Epithelial cell of prostate (primary cell): ENCODE measurements at places on chromosomes 16 and 17.

GRCh38 chr16:85479972-85480726 lies 133.0 kb upstream of the GSE1 start:
- no peak for DNase-seq

GRCh38 chr17:65785109-65785508 lies 223.7 kb upstream of the AXIN2 start:
- peak; percentile 12 for DNase-seq

DNA sequence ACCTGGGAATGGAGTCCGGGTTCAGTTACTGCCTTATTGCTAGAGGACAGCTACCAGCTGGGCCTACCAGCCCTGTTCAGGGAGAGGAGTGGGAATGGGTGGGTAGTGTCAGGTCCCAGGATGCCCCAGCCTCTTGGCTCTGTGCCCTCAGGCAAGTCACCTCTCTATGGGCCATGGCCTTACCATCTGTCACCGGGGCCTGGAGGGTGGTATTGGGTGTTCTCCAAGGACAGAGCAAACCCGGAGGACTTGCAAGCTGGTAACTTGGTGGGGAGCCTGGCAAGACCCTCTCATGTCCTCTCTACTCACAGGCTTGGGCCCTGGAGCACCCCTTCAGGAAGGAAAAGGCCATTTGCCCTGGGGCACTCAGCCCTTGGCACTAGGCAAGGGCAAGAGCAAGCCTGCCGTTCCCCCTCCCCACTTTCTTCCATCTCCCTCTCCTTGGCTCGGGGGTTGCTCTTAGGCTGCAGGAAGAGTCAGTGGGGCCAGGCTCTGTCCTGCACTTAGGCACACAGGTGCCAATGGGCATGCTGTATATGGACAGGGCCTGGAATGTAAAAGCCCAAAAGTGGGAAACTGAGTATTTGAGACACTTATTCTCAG lies 170.0 kb upstream of the ZNF267 start:
- no peak for DNase-seq

GRCh38 chr16:48030926-48031325 lies 124.9 kb downstream of the ABCC12 start:
- no peak for DNase-seq

GRCh38 chr16:77794586-77794985 lies 6.2 kb downstream of the VAT1L start:
- DNase-seq: no peak

- no peak for DNase-seq
Measured at GRCh38 chr17:64218066-64218465, 45.0 kb downstream of the TEX2 start.

DNA sequence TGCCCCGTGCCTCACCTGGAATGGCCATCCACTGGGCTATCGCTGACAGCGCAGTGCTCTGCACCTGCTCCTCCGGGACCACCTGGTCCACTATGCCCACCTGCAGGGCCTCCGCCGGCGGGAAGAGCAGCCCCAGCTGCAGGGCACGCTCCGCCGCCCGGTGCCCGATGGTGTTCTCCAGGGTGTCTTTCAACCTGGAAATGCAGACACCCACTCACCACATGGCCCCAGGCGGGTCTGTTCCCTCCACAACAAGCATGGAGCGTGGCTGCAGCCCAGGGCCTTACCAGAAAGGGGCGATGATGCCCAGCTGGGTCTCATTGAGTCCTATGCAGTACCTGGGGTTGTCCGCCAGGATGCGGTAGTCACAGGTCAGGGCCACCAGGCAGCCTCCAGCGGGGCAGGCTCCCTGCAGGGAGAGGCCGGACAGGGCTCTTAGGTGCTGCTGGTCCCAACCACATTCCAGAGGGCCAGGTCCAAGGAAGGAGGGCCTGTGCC lies 6.8 kb downstream of the DNASE1L2 start:
- no peak for DNase-seq

DNA sequence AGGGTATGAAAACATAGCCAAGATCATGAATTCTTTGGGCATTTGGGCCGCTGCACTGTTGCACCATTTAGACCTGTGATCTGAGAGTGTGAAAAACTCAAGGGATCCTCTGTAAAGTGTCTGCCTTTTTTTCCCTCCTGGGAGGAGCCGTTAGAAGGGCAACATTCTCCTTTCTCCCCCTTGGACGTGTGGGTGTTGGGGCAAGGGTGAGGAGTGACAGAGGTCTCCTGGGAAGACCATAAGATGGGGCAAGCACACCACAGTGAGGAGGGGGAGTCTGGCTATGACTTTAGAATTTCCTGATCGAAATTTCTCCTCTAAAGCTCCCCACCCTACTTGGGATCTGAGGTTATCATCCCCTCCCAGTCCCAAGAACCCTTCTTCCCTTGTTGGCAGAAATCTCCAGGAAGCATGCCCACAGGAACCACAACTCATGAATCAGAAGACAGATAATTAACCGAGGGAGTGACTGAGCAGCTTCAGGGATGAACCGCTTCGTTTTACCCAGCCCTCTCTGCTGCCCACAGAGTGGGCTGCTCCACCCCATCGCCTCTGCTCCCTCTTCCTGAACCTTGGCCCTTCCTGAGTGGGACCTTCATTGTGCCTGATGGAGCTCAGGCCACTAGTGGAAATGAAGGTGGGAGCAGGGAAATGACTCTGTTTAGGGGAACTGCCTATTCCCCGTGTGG lies 4.2 kb downstream of the ITGB3 start:
- no peak for DNase-seq

- DNase-seq: peak; percentile 43
Measured at GRCh38 chr17:32909787-32910369, 18.1 kb upstream of the TMEM98 start.

GRCh38 chr17:58184308-58184985 lies 8.1 kb upstream of the EPX start:
- DNase-seq: peak; percentile 59

GRCh38 chr16:51166541-51166940 lies 15.5 kb upstream of the SALL1 start:
- DNase-seq: no peak

DNA sequence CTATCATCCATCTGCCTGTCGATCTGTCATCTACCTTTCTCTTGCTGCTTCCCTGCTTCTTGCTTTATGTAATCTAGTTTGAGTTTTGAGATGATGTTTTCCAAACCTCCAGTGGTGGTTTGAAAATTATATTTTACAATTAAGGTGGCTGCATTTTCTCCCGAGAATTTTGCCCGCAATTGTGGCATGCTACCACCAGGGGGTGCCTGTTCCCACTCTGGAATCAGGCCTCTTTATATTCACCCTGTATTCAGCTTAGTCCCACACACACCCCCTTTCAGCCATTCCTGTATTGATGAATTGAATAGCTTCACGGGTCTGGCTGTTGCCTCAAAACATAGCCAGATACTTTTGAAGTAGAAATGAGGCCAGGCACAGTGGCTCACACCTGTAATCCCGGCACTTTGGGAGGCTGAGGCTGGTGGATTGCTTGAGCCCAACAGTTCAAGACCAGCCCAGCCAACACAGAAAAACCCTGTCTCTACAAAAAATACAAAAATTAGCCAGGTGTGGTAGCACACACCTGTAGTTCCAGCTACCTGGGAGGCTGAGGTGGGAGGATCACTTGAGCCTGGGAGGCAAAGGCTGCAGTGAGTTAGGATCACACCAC lies 3.2 kb downstream of the PRSS22 start:
- DNase-seq: no peak

- no peak for DNase-seq
Measured at GRCh38 chr17:65977041-65977440, 214.9 kb downstream of the CEP112 start.

GRCh38 chr17:31328160-31328535 lies 6.7 kb upstream of the EVI2A start:
- DNase-seq: no peak

GRCh38 chr16:23564575-23565363 lies 7.2 kb downstream of the UBFD1 start:
- DNase-seq: no peak

- no peak for DNase-seq
Measured at GRCh38 chr17:62693616-62694409, 66.3 kb downstream of the MRC2 start.

- DNase-seq: no peak
Measured at GRCh38 chr16:70677499-70678120, 8.2 kb downstream of the MTSS2 start.

DNA sequence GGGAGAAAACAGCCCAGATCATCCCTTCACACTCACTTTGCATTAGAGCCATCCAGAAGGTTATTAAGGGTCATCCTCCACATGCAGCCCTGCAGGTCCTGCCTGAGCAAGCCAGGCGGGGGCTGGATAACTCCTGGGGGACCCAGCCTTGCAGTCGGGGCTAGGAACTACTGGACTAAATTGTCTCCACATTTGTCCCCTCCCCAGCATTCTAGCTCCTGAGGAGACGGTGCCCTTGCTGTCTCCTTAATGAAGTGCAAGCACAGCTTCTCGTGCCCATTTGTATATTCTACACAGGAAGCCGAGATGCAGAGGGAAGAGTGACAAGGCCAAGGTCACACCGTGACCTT lies 185.2 kb downstream of the C16orf95 start:
- no peak for DNase-seq

- no peak for DNase-seq
Measured at GRCh38 chr16:82584553-82585152, 42.1 kb upstream of the CDH13 start.

DNA sequence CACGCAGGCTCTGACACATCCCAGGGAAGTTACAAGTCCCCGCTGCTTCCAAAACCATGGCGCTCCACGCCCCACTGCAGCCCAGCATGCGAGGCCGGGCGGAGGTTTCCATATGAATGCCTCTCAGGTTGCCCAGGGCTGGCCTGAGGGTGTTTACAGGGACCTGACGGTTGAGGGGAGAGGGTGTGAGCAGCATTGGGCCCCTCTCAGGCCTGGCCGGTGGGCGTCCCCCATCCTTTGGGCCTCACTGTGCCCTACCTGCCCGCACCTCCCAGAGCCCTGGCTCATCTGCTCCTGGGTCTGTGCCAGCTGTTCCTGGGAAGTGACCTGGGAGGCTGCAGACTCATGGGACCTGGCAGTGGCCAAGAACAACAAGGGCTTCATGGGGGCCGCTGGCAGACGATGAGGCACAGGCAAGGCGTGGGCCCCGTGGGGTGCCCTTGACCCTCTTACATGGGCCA lies 173.5 kb downstream of the C16orf95 start:
- no peak for DNase-seq

GRCh38 chr17:27352448-27353032 lies 58.6 kb downstream of the WSB1 start:
- no peak for DNase-seq

- DNase-seq: no peak
Measured at GRCh38 chr17:47318197-47318918, 5.4 kb upstream of the EFCAB13 start.

GRCh38 chr16:10575506-10576130 lies 4.8 kb downstream of the EMP2 start:
- DNase-seq: no peak

DNA sequence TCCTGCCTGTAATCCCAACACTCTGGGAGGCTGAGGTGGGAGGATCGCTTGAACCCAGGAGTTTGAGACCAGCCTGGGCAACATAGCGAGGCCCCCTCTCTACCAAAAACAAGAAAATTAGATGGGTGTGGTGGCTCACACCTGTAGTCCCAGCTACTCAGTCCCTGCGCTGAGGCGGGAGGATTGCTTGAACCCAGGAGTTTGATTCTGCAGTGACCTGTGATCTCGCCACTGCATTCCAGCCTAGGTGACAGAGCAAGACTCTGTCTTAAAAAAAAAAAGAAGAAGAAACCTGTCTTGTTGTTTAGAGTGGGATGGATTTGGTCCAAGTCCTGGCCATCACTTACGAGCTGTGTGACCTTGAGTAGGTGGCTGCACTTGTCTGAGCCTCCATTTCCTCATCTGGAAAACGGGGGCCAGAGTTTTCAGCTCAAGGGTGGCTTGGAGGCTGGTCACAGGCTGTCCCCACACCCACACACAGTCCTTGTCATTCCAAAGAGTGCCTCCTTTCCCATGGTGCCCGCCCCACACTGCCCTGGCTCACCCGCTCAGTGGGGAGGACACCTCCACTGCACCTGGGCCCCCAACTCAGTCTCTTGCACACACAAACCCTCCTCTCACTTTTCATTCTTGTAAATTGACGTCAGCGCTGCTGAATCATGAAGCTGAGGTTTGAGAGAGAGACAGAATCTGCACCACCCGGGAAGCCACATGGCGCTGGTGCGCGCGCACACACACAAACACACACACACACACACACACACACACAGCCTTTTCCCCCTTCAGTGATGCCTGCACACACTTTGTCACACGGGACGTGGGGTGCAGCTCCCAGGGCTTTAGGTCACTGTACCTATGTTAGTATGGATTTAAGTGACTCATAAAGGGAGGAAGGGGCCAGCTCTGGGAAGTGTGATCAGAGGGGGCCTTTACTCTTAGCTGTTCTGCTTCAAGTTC lies 4.2 kb downstream of the SOCS1 start:
- no peak for DNase-seq

GRCh38 chr17:19868079-19868395 lies 301 bp upstream of the ULK2 start:
- no peak for DNase-seq

- no peak for DNase-seq
Measured at GRCh38 chr16:12679660-12680272, 123.9 kb downstream of the CPPED1 start.

- DNase-seq: no peak
Measured at GRCh38 chr17:56978441-56979090, 635 bp downstream of the SCPEP1 start.

GRCh38 chr17:60720763-60721531 lies 43.3 kb downstream of the BCAS3 start:
- DNase-seq: peak; percentile 8

GRCh38 chr16:28000314-28001169 lies 63.0 kb downstream of the GSG1L start:
- no peak for DNase-seq

DNA sequence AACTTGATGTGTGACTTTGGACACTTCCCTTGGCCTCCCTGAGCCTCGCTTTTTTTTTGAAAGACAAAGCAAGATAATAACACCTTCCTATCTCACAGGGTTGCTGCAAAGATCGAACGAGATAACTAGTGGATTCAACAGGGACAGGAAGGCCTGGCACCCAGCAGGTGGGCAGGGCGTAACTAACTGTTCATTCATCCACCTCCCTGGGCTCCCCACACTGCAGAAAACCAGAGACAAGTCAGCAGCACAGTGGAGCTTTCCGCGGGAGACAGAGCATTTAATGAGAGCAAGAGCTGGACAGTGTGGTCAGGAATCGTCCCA lies 28.7 kb downstream of the SLC13A5 start:
- no peak for DNase-seq

DNA sequence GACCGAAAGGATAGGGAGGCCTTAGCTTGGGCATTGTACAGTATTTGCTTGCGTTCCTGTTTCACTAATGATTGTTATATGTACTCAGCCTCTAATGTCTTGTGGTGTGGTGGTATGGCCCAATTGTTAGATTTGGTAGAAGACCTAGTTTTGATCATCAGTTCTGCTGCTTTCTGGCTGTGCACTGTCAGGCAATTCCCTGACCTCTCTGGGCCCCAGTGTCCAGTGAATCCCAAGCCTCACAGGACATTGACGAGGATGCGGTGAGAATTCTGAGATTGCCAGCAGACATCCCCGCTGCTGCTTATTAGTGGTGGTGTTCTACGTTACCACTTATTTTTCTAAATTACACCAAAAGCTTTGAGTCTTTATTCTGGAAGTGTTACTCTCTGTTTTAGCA lies 195.2 kb downstream of the SNX29 start:
- no peak for DNase-seq

GRCh38 chr17:57876023-57876865 lies 26.4 kb upstream of the MRPS23 start:
- no peak for DNase-seq
